CD4-positive, alpha-beta T cell treated with Interleukin-2 at 100 ng/mL for 4 hours (primary cell): ENCODE measurements at places on chromosomes 7 and 10.
A peak's percentile ranks its signal among the peaks of the same experiment; 100 is the strongest.

DNA sequence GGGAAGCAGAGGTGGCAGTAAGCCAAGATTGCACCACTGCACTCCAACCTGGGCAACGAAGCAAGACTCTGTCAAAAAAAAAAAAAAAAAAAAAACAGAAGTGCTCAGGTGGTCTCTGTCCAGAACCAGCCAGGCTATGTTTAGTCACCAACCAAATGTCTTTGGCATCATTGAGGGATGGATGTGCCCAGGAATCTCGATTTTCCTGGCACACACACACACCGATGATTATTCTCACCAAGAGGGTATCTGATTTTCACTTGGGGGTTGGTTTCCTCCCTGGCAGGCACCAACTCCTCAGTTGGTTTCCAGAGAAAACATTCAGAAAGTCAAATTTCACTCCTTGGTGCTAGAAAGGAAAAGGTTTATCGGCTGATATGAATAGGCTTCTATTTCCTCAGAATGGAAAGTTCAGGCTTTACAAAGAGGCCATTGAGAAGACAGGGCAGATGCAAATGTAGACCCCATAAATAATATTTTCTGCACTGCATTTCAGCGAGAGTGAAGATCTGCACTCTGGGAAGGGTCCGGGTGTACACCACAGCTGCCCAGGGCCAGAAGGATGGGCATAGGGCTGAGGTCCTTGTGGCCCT, 154.8 kb downstream of the TNS3 start:
- no peak for DNase-seq

- DNase-seq: peak; percentile 25
Measured at GRCh38 chr10:43166207-43166879, 28.1 kb downstream of the CSGALNACT2 start.

DNA sequence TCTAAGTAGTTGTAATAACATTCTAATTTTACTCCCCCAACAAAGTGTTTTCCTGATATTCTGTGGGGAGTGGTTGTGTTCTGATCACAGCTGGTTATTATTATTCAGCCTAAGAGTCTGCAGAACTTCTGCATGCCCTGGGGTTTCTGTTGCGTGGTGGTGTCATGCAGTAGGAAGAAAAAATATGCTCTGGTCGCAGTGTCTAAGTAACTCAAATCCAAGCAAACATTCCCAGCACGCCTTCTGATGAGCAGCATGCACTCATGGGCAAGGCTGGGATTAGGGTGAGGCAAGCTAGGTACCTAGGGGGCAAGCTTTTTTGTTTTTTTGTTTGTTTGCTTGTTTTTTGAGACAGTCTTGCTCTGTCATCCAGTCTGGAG, 112.8 kb upstream of the KMT2E start:
- DNase-seq: no peak

- no peak for DNase-seq
Measured at GRCh38 chr7:72161534-72161933, 250.6 kb downstream of the CALN1 start.

DNA sequence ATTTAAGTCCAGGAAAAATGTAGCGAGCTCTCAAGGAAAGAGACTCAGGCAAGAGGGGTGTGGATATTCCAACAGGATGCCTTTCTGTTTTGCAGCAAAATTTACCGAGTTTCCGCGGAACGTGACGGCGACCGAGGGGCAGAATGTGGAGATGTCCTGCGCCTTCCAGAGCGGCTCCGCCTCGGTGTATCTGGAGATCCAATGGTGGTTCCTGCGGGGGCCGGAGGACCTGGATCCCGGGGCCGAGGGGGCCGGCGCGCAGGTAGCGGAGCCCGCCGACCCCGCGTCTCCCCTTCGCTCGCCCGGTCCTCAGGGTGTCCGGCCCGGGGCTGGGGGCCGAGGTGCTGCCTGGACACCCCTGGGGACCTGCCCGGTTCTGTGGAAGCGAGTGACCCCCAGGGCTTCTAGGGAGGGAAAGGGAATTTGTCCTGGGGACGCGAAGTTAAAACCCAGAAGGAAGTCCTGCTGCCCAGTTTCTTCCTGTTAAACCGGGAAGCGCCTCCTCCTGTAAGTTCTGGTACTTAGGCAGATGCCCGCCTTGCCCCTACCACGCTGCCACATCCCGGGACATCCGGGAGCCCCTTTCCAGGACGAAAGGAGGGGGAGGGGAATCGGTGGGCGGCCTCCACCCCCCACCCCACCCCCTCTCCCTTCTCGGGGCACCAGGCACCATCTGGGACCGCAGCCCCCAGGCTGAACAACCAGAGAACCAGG, 2.5 kb downstream of the VSTM2A start:
- no peak for DNase-seq

DNA sequence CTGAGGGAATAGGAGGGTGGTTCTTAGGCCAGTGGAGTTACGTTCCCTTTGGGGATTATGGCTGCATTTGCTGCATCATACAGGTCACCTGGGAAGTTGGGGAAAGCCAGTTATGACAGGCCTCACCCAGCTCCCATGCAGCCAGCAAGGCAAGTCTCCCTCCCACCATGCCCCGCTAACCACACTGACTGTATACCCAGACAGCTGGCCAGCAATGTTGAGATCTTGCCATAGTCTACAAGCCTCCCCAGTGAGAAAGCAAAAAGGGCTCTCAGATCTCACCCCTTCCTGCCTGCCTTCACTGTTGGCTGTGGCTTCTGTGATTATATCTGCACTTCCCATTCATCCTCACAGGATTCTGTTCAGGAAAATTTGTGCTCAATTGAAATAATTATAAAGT, 133.3 kb upstream of the HGF start:
- DNase-seq: no peak

- DNase-seq: no peak
Measured at GRCh38 chr10:36452851-36453250, 672.5 kb upstream of the ANKRD30A start.

GRCh38 chr7:143203386-143203785, 18.5 kb upstream of the TAS2R40 start:
- DNase-seq: no peak

DNA sequence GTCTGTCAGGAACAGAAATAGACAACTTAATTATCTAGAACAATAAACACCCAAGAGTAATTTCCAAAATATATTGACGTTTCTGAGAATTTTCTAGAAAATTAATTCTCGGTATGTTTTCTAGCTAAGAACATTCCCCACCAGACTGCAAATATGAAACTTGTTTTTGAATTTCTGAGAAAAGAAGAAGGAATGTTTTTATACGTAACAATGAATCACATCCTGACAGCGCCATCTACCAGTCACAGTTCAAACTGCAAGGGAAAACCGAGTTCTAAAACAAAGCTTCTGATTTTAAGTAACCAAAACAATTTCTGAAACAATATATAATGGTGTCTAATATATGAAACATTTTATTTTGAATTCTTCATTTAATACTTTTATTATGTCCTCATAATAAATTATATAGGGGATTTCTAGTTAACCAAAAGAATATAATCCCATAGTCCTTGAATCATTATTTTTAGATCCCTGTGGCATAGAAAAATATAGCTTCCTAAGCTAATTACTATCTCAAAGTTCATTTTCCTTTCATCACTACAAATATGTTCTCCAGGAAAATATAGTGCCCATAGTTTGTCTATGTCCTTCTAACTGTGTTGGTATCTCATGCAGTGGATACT, 34.5 kb upstream of the MEOX2 start:
- DNase-seq: no peak

- no peak for DNase-seq
Measured at GRCh38 chr10:3763852-3764625, 21.0 kb downstream of the KLF6 start.

DNA sequence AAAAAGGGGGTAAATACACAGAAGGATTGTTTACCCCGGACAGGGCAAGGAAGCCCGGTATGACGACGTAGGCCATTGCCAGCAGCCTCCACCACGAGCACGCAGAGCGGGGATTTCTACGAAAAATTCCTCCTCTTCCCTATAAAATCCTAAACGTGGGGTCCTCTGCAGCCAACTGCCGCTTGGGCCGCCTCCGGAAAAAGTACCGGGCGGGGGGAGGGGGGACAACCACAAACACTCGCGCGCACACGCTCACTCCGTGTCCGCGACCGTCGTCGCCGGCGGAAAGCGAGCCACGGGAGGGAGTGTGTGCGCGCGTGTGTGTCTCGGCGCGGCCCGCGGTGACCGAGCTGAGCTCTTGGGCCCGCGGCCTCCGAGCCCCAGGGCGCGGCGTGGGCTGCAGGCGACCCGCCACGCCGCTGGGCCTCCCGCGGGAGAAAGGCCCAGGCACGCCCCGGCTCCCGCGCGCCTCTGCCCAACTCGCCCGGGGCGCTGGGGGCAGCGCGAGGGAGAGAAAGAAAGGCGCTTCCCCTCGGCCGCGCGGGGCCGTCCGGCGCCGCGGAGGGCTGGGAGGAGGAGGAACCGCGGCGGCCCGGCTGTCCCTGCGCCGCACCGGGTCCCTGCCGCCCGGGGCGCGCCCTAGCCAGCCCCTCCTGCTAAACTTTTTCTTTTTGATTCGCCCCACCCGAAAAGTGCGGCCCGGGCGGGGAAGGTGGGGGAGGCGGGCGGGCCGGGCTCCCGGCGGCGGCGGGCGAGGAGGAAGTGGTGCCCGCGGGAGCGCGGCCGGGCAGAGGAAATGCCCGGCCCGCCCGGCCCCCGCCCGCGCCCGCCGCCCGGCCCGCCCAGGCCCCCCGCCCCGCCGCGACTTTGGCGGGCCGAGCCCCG, 1.5 kb downstream of the CTBP2 start:
- DNase-seq: no peak

DNA sequence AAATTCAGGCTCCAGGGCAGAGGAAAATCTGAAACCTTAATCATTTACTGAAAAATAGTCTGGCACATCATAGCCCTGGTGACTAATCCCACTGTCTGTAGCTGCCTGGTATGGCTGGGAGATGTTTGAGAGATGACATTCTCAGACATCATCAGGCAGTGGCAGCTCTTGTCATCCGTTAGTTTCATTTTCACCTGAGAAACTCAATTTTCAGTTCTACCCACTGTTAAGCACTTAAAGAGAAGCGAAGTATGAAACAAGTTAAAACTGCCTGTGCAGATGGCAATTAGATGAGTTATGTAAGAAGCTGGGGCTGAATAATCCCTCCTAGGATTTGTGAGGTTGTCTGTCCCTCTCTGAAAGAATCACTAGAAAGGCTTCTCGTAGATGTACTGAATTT, 150.2 kb downstream of the NSUN6 start:
- no peak for DNase-seq

DNA sequence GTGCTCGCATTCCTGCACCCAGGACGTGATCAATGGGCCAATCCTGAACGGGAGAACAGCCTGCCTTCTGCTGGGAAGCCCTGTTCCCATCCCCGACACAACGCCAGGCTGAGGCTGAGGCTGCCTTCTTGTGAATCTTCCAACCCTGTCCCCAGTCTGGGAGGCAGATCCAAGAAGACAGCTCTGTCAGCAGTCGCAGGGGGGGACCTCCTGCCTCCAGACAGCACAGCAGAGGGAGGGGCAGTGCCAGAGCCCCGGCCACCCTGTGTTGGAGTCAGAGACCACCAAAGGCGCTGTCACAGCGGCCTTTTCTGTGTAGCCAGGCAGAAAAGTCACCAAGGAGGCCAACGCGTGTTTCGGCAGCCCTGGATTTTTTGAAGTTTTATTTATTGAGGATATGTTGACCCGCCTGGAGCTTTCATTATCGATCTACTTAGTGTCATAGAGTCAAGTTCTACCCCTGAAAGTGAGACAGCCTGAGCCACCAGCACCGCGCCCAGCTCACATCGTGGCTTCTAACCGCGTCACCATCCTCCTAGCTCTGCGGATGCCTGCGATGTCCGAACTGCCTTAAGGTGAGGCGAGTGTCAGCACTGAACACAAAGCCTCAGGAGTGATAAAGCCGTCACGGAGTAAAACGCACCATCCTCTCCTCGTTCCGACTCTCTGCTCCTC, 86.1 kb downstream of the PTPRN2 start:
- DNase-seq: no peak

DNA sequence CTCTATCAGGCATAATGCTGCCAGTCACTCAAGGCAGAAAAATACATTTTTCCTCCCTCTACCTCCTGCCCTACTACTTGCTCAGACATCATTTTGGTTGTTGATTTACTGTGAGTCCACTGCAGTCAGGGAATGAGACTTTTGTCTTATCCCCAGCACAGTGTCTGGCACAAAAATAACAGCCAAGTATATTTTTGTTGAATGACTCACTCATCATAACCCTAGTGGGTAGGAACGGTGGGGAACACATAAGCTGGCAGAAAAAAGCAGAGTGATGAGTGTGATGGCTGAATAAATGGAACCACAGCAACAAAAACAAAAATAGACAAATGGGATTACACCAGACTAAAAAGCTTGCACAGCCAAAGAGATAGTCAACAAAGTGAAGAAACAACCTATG, 65.8 kb upstream of the LAMB4 start:
- DNase-seq: no peak

GRCh38 chr10:60985951-60986350, 42.0 kb upstream of the RHOBTB1 start:
- DNase-seq: no peak

- DNase-seq: peak; percentile 51
Measured at GRCh38 chr7:100483722-100484672, at the start of gene NYAP1. Gene NYAP1, plus strand, starts transcription at chr7:100483927. Its CDS starts 1,385 bp downstream, at chr7:100485312.

DNA sequence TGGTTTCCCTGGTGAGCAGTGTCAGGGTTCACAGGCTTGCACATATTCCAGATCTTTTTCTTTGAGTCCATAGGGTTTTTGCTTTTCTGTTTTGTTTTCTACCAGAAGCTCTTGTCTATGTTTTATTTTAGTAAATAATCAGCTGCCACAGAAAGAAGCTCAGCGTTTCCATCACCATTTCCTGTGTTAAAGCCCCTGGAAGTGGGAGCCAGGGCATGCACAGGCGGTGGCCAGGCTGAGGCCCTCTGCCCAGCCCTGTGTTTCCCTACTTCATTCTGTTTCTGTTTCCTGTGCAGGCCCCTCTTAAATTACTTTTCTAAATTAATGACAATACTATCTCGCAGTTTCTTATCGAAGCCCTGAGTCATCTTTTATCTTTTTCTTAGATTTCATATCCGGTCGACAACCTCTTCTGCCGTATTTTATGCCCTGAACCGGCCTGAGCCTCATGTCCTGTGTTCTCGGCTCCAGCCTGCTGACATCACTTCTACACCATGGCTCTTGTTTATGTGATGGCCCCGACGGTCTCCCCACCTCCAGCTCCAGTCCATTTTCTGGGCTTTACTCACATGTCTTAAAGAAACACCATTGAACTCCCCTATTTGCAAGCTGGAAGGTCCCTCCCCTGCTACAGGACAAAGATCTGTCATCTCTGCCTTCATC, 442.2 kb downstream of the TCERG1L start:
- no peak for DNase-seq

DNA sequence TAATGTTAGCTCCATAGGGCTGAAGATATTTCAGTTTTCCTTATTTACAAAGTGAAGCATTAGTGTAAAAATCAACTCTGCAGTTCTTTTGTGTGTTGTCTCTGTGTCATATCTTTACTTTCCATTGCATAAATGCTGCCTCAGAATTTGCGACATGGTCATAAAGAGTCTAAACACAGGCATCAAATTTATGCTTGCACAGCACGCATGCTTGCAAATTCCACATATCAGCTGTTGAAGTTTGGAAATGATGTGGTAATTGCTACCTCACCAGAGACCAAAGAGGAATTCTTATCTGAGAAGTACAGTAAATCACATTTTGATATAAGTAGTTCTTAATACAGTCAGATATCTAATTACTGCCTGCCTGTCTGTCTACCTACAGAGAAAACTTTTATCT, 348.2 kb upstream of the GRM3 start:
- no peak for DNase-seq

GRCh38 chr10:119284679-119285096, 77.3 kb downstream of the GRK5 start:
- no peak for DNase-seq
